ENCODE measurements at places on chromosomes 6 and 20. TPM values are rescaled to one million over a fixed set of nuclear protein-coding genes. Genes with fewer than 3 reads are reported as not detected.

Gene ULBP2
- polyA plus RNA-seq = 5.0 TPM

DNA sequence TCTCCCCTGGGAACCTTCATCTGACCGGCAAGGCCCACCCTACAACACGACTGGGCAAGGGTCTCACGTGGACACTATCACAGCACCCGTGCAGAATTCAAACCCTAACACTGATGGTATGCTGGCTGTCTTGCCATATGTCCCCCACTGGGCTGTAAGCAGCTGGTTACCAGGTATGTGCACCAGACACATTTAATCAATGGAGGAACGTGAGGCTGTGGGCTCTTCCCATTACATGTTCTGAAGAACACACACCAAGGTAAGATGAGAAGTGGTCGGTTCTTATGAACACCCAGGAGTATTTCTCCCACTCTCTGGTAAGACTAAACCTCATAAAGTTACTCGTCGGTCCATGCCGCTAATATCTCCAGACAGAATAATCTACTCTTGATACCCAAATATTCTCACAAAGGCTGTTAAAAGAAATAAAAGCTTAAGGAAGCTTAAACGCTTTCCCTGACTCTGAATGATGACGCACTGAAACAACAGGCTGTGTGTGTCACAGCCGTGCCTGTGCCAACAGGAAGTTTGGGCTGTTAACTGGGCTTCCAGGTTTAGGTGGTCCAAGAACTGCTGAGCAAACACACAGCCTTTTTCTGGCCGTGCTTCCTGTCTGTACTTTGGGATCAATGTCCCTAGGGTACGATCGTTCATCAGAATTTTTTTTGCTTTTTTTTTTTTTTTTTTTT, 75.3 kb downstream of the SLC23A2 start:
- no peak for DNase-seq

GRCh38 chr20:58851221-58851968, 693 bp upstream of the GNAS-AS1 start:
- peak; percentile 45 for DNase-seq

DNA sequence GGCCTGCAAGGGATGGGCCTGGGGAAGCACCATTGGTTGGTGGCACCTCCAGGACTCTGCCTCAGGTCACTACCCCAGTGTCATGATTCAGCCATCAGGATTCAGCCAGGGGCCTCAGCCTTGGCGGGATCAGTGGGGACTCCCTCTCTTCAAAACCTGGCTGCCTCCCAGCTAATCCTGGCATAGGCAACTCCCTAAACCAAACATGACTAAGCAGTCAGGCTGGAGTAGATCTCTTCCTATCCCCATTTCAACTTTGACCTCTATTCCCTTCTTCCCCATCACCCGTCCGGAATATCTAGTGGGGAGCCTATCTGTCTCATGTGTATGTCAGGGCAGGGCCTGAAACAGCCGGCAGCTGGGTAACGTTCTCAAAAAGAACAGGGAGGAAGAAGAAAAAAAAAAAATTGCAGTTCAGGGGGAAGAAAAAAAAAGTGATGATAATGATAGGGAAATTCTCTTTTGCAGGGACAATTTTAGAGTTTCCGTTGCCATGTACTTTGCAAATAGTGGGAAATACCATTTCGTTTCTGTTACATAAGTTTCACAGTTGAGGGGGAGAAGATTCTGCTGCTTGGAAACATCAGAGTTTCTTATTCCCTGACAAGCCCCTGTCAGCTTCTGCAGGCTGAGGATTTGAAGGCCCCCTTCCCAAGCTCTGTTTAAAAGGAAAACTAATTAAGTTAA, 4.1 kb upstream of the PREX1 start:
- DNase-seq = no peak

GRCh38 chr6:119768201-119768600, 418.6 kb upstream of the MAN1A1 start:
- DNase-seq = no peak

DNA sequence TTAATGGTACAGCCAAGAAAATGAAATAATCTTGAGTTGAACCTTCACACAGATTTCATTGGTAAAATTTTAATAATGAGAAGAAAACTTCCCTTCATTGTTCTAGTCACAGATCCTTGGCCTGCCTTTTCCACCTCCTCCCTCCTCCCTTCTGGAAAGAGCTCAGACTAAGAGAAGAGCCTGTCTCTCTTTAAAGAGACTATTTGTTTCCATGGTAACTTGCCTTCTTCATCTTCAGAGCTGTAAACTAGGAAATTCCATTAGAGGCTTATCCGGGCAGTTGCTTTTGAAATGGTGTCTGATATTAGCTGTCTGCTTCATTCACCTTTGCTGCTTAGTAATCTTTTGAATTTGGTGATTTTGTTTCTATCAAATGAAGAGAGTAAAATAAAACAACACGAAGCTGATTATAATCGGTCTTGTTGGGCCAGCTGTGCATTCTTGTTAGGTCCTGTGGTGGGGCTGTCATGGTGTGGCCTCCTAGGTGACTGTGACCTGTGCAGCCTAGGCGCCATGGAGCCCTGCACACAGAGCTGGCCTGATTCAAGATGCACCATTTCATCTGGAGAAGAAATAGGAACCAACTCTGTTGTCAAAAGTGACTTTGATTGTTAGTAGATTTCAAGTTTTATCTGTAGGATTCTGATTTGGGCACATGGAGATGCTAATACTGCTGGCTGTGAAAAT, 96.7 kb downstream of the MAP3K7 start:
- no peak for DNase-seq

DNA sequence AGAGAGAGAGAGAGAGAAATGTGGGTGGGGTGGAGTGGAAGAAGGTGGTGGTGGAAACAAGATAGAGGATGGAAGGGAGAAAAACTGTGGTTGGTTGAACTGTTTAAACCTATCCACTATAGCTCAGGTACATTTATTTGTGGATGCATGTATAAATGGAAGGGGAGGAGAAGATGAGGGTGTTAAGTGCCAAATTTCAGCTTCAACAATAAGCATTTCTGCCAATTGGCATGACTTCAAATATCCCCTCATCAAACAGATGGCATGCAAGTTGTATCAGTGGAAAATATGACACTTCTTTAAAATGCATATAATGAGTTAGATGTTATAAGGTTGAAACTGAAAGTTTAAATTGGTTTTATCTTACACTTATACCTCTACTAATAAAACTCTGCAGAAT, 216.1 kb downstream of the LMBRD1 start:
- DNase-seq = no peak

Gene RNF182
- polyA plus RNA-seq = 8.0 TPM

DNA sequence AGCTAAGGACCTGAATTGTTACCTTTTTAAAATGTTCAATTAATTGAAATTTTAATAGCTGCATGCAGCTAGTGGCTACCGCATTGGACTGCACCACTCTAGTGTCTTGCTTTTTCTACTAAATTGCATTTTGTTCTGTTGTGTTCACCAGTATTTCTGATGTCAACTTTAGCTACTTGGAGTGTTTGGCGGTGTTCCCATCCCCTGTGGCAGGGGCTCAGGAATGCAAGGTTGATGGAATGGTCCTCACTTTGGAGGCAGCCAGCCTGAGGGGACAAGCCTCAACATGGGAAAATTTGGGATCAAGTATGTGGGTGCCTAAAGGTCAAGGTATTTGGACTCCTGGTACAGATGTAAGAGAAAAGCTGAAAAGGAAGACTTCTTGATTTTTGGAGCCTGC, 230.1 kb upstream of the PRND start:
- no peak for DNase-seq

Gene DLL1
- 0.25 TPM for polyA plus RNA-seq

DNA sequence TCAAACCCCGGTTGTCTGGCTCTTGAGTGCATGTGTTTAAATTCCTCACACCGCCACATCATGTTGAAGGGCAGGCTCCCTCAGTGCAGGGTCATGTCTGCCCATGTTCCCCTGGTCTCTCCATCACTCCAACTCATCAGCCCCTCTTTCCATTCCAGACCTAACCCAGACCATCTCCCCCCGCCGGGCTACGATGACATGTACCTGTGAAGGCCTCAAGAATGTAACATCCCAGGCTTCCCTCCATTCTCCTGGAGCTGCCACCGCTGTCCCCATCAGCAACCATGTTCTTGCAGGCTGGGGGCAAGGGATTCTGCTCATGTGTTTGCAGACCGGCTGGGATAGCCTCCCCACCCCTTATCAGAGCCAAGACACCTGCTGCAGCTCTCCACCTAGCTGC, 19.9 kb downstream of the TMEM74B start:
- DNase-seq = no peak

DNA sequence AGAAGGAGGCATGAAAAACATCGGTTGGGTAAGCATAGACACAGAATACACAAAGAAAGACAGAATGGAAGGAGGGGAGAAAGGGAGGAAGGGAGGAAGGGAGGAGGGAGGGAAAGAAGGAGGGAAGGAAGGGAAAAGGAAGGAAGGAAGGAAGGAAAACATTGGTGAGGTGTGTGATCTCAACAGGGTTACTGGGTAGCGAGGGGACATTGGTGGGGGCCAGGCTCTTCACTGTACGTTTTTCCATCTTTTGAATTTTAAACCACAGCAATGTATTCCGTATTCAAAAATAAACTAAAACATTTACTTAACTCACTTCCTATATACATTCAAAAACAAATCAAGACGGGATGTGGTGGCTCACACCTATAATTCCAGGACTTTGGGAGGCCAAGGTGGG, 20.7 kb upstream of the BPIFA2 start:
- no peak for DNase-seq

GRCh38 chr6:49515485-49516146, 15.9 kb downstream of the GLYATL3 start:
- no peak for DNase-seq

- DNase-seq = no peak
Observed at GRCh38 chr6:3176562-3177355, 19.4 kb upstream of the TUBB2A start.

GRCh38 chr20:11274141-11274594, 600.4 kb upstream of the JAG1 start:
- DNase-seq = peak; percentile 67

DNA sequence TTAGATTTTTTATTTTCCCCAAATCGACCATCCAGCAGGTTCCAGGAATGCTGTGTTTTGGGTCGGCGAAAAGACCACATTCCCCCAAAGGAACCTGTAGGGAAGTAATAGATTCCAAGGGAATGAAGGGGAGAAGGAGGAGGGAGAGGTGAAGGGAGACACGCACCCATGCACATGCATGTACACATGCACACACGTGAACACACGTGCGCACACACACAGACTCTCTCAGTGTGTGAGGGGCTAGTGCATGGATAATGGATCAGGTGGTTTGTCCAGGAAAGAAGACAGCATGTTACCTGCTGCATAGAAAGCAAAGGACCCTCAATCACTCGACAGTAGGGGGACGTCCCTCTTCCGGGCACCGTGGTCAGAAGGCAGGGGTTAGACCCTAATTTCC, 52.4 kb upstream of the PDE10A start:
- no peak for DNase-seq
